ENCODE measurements at places on chromosomes 6 and 20.

- no peak for DNase-seq
Observed at GRCh38 chr6:162149786-162150185, 577.8 kb downstream of the PRKN start.

DNA sequence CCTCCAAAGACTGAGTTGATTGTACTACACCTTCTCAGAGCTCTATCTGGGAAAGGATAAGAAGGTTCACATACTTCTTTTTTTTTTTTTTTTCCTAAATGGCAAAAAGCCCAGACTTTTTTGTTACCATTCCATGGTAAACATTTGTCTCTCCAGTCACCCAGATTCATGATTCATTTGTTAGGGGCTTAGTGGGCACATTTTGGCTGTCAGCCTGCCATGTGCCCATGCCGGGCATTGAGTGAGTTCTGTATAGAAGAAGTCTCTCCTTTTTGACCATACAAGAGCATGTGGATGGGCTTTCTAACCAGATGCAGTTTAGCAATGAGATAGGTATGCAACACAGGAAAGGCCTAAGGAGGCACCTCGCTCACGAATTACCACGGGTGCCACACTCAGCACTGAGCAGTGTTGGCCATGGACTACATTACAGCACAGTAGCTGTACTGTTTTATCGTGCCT, 447.5 kb upstream of the HSF2 start:
- no peak for DNase-seq

- no peak for DNase-seq
Observed at GRCh38 chr6:2615251-2615650, 135.5 kb downstream of the MYLK4 start.

GRCh38 chr20:20331817-20332216, 36.1 kb upstream of the INSM1 start:
- no peak for DNase-seq

- DNase-seq = no peak
Observed at GRCh38 chr20:39268981-39269461, 306.9 kb downstream of the DHX35 start.

DNA sequence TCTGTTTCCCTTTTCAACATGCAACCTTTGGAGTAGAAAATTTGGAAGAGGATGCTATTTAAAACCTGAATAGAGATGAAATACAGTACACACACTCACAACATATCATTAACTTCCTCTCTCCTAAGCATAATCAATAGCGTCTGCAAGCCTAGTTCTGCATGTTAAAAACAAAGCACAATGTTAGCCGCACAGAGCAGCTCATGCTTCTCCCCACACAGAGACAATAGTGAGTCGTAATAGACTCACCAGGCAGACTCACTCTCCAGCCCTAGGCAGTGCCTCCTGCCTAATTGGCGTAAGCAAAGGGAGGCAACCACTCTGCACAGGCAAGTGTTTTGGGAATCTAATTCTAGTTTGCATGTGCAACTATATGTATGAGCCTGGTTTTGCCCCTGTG, 45.8 kb upstream of the ARID1B start:
- no peak for DNase-seq

DNA sequence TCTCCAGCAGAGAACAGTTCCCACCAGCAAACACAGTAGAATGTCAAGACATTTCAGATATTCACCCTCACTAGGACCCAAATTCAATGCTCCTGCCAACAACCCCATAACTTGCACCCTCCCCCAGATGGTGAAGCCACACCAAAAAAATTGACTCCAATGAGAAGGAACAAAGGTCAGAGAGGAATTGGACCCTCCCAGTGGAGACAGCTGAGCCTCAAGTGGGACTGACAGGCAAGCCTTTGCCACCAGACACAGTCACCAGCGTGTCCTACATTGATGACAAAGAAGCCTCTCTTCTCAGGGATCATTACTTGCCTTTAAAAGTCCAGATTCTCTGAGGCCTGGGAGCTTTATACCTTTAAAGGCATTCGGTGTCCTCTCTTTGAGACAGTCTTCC, 64.8 kb downstream of the HIVEP2 start:
- no peak for DNase-seq

DNA sequence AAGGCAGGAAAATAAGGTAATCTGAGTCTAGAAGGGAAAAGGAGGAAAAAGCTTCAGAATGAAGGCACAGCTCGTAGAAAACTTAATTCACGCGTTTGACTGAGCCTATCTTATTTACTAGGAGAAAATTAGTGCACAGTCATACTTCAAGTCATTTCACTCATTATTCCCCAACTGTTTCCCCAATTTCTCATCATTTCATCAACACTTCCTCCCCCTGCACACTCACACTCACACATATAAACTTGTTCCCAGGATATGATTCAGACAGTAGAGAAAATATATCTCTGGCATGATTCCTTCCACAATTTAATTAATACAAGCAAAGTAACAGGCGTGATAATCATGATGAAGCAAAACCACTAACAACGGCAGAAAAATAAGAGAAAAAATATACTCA, 94.5 kb upstream of the F13A1 start:
- DNase-seq = no peak

DNA sequence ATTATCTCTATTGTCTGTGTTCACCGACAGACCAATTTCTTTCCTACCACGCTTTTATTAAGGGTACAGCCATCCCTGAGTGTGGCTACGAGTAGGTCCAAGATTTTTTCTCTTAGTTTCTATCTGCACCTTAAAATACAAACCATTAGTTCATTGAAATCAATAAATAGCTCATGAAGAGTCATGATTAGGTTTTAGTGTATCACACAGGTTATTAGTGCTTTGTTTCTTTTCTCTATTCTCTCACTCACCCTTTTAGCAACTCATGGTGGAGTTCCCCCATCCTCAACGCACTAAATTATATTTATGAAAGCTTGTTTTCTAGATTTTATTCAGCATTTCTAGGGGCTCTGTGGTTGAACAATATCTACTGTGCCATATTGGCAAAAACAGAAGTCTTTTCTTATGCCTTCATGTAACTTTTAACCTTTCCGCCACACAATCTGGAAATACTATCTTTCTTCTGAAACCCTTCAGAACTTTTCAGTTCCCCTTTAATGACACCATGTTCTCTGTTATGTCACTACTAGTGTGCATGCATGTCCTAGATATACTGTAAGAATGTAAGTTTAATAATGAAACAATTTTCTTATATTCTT, 128.2 kb upstream of the LAMA2 start:
- no peak for DNase-seq

GRCh38 chr6:165854061-165854862, 191.2 kb upstream of the PDE10A start:
- no peak for DNase-seq

DNA sequence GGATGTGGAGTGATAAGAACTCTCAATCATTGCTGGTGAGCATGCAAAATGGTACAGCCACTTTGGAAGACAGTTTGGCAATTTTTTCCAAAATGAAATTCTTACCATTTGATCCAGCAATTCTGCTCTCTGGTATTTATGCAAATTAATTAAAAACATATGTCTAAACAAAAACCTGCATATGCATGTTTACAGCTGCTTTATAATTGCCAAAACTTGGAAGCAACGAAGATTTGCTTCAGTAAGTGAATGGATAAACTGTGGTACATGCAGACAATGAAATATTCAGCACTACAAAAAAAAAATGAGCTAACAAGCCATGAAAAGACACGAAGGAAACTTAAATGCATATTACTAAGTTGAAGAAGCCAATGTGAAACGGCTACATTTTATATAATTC, 55.5 kb upstream of the SMLR1 start:
- DNase-seq = no peak

- DNase-seq = peak; percentile 14
Observed at GRCh38 chr6:170147832-170148708, 142.8 kb downstream of the DLL1 start.

- DNase-seq = no peak
Observed at GRCh38 chr6:135451617-135452190, 45.8 kb downstream of the AHI1 start.

DNA sequence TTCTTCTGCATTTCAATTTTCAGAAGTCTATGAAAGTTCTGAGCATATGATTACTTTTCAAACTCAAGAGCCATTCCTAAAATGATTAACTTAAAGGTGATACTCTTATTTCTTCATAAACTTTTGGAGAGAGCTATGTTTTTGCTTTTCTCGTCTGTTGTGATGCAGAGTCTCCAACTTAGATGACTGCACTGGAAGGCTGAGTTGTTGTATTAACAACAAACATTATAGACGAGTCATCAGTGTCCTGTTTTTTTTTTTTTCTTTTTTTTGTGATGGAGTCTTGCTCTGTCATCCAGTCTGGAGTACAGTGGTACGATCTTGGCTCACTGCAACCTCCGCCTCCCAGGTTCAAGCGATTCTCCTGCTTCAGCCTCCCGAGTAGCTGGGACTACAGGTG, 101.9 kb downstream of the CD109 start:
- no peak for DNase-seq

DNA sequence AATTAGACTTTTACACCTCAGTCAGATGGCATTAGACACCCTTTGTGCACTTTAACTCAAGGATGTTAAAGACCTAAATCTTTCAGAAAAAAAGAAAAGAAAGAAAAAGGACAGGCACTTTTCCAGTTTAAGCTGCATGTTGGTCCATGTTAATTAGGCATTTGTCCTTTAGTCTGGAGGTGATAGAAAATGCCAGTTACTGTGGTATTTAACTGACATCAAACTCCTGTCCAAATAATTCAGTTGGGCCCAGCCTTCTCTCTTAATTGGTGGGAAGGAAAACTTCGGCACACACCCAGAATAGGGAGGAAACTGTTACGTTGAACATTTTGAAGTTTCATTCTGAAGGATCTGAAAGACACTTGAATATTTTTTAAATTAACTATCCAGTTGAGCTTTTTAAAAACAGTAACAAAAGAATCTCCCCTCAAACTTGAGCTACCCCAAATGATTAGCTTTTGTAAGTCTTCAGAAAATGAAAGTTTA, 30.3 kb downstream of the RREB1 start:
- DNase-seq = no peak

- DNase-seq = no peak
Observed at GRCh38 chr6:148151896-148152643, 190.6 kb upstream of the SASH1 start.

- DNase-seq = no peak
Observed at GRCh38 chr20:48839154-48839917, 11.5 kb upstream of the PREX1 start.

- no peak for DNase-seq
Observed at GRCh38 chr6:30267423-30267822, 54.2 kb upstream of the TRIM26 start.

DNA sequence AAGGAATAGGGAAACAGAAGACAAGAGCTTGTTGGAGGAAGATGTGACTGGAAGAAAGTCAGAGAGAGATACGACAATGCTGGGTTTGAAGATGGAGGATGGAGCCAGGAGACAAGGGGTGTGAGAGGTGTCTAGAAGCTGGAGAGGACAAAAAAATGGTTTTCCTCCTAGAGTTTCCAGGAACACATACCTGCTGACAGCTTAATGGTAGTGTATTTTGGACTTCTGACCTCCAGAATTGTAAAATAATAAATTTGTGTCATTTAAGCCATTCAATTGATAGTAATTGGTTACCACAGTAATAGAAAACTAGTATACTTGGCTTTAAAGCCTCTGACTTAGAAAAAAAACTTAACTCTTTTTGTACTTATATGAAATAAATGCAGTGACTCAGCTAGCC, 3.6 kb downstream of the AIG1 start:
- no peak for DNase-seq

DNA sequence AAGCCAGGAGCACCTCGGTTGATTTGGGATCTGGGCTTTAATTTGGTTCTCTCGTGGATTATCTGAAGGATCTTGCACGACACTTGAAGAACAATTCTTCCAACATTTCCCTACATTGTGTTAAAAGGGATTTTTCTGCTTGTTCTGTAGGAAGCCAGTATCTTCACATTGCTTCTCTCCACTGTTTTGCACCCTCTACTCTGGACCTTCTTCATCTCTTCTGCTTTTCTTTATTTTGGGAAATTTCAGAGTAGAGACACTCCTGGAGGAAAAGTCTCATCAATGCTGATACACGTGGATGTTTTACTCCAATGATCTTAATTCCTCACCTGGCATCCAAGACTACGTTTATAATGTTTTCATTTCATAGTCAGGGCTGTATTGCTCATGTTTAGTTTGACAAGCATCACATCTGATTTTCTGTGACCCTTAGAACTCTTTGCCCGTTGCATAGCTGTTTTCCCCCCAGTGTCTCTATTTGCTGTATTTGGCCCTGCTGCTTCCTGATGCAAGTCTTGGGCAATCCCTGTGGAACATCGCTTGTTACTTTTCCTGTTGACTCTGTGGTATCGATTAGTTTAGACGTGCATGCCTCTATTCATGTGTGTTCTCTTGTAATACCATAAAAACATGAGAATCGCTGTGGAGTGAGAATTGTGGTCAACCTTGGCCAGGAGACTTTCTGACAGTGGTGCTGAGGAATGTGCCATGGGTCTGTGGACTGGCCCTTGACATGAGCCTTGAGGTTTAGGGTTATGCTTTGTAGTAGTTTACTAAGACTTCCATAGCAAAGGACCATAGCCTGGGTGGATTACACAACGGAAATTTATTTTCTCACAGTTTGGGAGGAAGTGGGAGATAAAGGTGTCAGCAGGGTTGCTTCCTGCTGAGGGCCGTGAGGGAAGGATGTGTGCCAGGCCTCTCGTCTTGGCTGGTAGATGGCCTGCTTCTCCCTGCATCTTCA, 12.5 kb downstream of the PLCB1 start:
- DNase-seq = no peak

GRCh38 chr6:25025248-25025918, 89.6 kb upstream of the RIPOR2 start:
- no peak for DNase-seq

Data from stimulated activated CD4-positive, alpha-beta T cell treated with anti-CD3 and anti-CD28 coated beads, Interleukin-2, amount 100 ng/mL, for 4 hours (primary cell).